Activated effector memory CD4-positive, alpha-beta T cell treated with Interleukin-2 at 50 U/mL for 16 hours (primary cell): ENCODE measurements at places on chromosomes 2 and 18.

GRCh38 chr2:150490466-150490865 lies 3.0 kb upstream of the RND3 start:
- no peak for DNase-seq

- no peak for DNase-seq
Observed at GRCh38 chr18:9210966-9211365, 74.4 kb downstream of the ANKRD12 start.

DNA sequence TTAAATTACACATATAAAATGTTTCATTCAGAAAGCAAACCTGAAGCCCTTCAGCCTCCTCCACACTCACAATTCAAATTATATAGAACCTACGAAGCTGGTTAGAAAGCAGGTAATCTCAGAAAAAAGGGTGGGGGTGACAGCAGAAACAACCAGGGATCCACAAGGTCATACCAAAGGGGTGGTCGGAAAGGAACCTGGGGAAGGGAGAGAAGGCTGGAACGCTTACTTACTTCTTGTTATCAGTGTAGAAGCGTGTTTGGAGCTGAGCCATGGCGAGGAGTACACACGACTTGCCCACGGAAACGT lies 316 bp downstream of the WDR12 start:
- no peak for DNase-seq

DNA sequence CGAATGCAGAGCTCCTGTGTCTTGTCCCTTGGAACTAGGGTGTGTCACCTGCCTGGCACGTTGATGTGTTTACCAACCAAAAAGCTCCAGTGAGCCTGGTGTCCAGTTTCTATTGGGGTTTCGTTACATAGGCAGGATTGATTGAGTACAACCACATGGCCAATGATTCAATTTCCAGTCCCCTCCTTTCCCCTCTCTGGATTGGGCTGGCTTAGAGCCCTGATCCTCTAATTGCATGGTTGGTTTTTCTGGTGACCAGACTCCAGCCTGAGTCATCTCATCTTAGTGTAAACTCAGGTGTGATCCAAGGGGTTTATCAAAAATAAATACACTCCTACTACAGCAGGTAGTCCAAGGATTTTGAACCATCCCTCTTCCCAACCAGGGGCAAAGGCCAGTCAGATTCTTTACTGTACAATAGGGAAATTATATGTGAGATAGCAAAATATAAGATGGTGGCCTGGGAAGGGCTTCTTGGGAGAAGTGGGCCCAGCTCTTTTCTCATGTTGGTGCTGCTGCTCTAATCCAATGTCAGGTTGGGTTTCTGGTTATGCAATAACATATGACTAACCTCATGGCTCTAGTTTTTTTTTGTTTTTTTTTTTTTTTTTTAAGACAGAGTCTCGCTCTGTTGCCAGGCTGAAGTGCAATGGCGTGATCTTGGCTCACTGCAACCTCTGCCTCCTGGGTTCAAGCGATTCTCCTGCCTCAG lies 64.7 kb upstream of the MGAT5 start:
- no peak for DNase-seq

DNA sequence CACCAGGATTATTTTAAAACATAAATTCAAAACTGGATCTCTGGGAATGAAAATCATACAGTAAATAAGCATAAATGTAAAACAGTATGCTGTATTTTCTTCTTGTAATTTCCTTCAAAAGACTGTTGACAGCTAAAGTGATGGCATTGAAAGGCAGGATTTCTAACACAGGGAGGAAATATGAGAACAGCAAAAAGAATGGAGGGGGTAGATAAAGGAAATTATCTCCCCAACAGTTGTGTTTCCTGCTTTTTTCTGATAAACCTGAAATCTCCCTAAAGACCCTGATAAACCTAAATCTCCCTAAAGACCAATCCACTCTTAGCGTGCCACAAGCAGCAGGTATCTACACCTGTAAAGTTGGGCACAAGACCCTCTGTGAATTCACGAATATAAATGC lies 50.8 kb downstream of the PIAS2 start:
- no peak for DNase-seq

GRCh38 chr2:26692897-26693849 lies 651 bp downstream of the KCNK3 start:
- no peak for DNase-seq

GRCh38 chr2:237556773-237557632 lies 9.4 kb upstream of the PRLH start:
- no peak for DNase-seq

DNA sequence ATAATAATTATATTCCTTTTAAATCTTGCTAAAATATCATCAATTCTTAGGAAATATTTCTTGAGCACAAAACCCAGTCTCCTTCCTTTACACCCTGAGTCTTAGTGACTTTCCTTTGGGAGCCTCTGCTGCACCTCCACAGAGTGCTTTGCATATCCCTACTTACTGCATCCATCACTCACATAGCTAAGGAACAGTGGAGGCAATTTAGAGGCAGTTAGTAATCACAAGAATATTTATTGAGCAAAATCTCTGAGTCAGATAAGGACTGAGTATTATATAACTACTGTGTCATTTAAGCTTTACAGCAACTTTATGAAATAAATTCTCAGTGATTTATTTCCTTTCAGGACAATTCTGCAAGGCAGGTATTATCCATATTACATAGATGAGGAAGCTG lies 327.7 kb downstream of the TMX3 start:
- DNase-seq: no peak
